A673 (cell line): ENCODE measurements at places on chromosomes 1 and 21.
A peak's percentile ranks its signal among the peaks of the same experiment; 100 is the strongest.

- no peak for DNase-seq
Measured at GRCh38 chr1:180927348-180927747, 14.7 kb downstream of the KIAA1614 start.

DNA sequence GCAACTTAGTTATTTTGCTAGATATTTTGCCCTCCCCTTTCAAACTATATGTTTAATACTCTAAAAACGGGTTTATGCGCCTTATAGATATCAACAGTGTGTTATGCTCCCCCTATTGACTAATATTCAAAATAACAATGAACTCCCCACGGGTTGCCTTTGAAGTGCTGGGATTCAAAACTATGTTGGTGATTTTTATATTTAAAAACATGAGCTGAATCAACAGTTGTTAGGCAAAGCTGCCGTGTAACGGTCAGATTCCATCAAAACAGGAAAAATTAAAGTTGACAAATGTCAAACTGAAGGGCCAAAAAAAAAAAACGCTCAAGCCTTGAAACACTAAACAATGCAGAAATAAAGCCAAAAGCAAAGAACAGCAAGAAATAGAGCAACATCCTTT lies 2.5 kb downstream of the TGFBR3 start:
- DNase-seq, result peak; percentile 59

- no peak for DNase-seq
Measured at GRCh38 chr1:153697191-153698019, 18.9 kb downstream of the NPR1 start.

DNA sequence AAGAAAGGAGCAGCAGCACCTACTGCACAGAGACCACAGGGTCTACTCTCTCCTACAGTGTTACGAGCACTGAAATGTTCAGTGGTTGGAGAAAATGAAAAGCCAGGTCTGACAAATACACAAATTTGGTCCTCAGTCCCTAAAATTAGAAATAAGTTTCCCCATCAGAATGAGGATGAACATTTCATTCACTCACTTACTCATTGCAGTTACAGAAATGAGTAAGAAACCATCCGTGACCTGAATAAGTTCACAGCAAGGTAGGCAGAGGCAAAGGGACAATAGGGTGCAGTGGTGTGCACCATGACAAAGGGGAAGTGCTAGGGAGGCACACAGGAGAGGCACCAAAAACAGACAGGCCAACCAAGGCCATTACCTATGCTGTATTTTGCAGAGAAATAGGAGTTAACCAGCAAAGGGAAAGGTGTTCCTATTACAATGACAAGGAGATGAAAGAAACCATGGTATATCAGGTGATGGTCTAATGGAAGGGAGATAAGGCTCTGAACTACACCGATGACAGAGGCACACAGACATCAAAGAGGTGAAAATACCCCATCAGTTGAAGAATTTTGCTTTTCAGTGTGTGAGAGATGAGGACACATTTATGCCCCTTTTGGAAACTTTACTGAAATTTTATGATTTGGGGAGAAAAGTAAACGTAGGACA lies 29.4 kb downstream of the VAV3 start:
- DNase-seq, result no peak

- peak; percentile 45 for DNase-seq
Measured at GRCh38 chr1:149936992-149937705, 470 bp upstream of the MTMR11 start.

GRCh38 chr1:178267646-178268094 lies 173.8 kb downstream of the RASAL2 start:
- DNase-seq, result no peak

DNA sequence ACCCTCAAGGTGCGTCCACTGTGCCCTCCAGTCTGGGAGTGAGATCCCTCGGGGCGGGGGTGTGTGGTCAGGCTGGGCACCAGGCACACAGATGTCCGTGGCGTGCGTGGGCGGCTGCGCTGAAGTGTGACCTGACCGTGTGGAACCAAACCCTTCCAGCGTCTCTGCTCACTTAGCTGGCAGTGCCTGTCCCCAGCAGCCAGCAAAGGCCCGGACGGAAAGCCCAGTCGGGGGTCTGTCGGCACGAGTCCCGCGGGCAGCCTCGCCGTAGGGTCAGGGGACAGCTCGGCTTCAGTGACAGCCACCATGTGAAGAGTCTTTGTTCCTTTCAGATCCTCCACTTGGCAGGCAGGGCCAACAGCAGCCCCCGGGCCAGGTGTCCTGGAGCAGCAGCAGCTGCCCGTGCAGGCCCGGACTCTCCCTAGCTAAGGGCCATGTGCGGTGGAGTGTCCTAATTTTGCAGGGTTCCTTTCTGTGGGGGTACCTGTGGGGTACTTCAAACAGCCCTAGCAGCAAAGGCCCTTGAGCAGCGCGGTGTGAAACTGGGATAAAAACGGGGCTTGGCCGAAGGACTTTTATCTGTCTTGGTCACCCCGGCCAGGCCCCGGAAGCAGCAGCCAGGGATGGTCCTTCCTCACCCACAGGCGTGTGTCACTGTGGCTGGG lies 11.6 kb downstream of the TTLL10 start:
- DNase-seq, result no peak

DNA sequence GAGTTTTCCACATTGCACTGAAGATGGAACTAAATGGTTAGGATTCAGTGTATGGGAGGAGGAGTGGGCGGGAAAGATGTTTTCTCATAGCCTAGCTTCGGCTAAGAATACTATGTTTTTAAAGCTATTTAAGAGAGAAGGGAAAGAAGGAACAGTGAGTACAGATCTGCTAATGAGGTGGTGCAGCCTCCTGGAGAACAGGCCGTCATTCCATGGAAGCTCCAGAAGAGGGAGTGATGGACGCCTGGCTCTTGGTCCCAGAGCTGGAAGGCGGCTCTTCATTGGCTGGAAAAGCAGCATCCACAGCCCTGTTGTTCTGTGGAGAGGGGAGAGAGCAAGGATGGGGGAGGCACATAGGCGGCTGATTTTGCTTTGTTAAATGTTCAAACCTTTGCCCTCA lies 6.9 kb downstream of the CAMK1G start:
- DNase-seq, result no peak
